Activated CD4-positive, alpha-beta T cell treated with anti-CD3 and anti-CD28 coated beads for 36 hours (primary cell): ENCODE measurements at places on chromosomes 3 and 15. TPM values are rescaled to one million over a fixed set of nuclear protein-coding genes. Genes with fewer than 3 reads are reported as not detected.

The WNT5A gene
- total RNA-seq = not detected

The CPEB1 gene
- 0.16 TPM for total RNA-seq

GRCh38 chr3:186442162-186442561 is 80.1 kb upstream of the DGKG start:
- DNase-seq = no peak

- DNase-seq = no peak
These were observed 28.5 kb downstream of the SLC6A6 start for GRCh38 chr3:14430706-14431451.

- DNase-seq = peak; percentile 44
These were observed 22.9 kb downstream of the RAB8B start for GRCh38 chr15:63212050-63213004.

DNA sequence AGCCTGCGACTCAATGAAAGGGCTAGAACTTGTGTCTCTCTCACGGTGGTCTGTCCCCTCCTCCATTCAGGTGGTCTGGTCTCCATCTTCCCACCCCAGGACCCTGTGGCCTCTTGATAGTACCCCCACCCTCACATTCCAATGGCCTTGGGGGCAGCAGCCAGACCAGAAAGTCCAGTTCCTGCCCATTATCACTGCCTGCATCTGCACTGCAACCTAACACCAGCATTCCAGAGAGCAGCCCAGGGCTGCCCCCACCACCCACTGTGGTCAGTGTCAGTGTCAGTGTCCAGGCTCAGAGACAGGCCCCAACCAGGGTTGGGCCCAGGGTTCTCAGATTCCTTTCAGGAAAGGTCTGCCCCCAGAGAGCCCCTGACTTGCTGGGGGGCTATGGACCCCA is 12.6 kb downstream of the IGDCC3 start:
- no peak for DNase-seq

DNA sequence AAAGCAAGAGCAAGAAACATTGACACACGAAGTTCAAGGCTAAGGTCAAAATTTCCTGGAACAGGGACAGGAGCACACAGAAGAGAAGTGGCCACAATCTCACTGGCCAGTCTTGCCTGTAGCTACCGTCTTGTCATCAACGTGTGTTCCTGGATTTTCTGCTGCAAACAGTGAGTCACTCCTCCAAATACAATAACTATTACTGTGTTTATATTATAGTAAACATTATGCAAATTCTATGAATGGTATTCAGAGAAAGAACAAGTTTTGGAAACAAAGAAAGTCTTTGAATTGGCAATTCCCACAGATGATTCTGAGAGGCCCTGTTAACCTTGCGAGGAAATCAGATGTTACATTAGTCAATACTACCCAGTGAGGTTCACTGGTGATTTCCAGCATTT is 220.5 kb downstream of the FAM43A start:
- DNase-seq = no peak

GRCh38 chr3:51501833-51502561 is 2.2 kb upstream of the DCAF1 start:
- peak; percentile 90 for DNase-seq

DNA sequence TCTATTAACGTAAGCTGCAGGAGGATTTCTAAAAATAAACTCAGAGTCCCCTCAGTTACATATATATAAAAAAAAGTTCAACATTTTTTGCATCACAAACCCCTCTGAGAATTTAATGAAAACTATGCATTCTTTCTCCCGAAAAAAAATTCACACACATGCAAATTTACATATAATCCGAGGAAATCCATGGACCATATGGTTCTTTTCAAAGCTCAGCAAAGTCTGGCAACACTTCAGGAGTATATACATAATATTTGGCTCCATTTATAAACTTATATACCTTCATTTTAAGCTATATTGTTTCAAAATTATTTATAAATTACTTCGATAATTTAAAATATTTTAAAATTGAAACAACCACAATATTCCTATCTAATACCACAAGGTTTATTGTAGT is 140.7 kb upstream of the PLXND1 start:
- DNase-seq = no peak

The DNAJB8 gene
- total RNA-seq = not detected

The ABHD2 gene
- 41.5 TPM for total RNA-seq

The RPSA gene
- total RNA-seq = 3,023 TPM

- DNase-seq = peak; percentile 61
These were observed 489 bp downstream of the CSPG5 start for GRCh38 chr3:47578119-47578632.

GRCh38 chr3:47323431-47324277 is 40.9 kb downstream of the KLHL18 start:
- DNase-seq = no peak

- peak; percentile 83 for DNase-seq
These were observed 41.2 kb downstream of the RLBP1 start for GRCh38 chr15:89179966-89180875.

The SLC22A13 gene
- 0.21 TPM for total RNA-seq

GRCh38 chr3:5116538-5116937 is 5.6 kb upstream of the ARL8B start:
- no peak for DNase-seq

GRCh38 chr15:47367726-47368390 is 349.4 kb upstream of the SEMA6D start:
- DNase-seq = no peak

DNA sequence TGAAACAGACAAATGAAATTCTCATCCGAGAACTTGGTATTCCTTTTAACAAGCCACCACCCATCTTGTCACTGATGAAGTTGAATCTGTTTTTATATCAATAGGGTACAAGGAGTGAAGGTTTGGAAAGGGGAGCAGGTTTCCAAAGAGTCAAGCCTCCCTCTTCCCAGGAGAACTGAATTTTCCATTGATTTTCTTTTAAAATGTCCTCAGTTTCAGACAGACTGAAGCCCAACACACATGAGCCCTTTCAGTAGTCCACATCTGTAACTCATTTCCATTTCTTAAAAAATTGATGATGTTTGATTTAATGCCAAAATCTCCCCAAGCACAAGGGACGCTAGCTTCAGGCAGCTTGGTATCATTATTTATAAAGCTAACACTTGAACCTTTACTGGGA is 187.7 kb downstream of the FOXB1 start:
- DNase-seq = no peak

- no peak for DNase-seq
These were observed 196.0 kb upstream of the LYSMD4 start for GRCh38 chr15:99929266-99929665.

DNA sequence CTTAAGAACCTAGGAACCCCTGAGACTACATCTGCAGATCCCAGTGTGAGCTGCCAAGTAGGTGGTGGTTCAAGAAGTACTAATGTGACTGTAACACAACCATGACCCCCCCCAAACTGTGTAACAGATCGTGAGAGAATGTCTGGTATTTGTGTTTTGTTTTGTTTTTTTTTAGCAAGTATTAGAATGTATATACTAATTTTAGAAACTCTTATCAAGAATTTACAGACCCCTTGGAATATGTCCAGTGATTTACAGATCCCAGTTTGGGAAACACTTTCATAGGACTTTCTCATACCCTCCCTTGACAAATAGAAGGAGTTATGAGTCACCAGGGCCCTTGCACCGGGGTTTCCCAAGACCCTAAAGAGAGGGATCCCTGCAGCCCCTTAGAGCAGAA is 79.8 kb downstream of the SEMA5B start:
- no peak for DNase-seq

DNA sequence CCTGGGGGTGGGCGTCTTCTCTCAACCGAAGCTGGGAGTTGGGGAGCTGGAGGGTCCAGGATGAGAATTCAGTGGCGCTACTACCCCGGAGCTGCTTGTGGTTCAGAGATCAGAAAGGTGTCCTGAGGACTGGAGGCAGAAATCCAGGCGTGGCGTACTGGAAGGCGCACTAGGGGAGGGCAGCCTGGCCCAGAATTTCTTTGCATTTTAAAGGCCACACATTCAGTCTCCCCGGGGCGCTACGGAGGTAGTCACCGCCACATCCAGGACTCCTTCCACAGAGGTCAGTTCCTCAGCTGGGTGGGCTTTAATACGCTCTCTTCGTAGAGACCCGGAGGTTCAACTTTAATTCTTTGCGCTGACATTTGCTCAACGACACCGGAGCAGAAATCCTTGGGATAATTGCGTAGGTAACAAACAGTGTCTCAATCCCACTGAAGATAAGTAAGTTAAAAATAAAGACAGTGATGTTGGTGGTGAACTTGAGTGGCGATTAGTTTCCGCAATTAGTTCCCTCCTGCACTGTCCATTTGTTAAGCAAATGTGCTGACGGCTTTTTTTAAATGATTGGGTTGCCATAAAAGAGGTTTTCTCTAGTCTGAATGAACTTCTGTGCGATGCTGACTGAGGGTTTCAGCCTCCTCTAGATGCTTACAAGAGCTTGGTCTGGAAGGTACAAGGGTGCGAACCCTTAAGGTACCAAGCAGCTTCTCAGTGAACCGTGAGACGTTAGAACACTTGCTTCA is 535 bp downstream of the MCTP2 start:
- DNase-seq = peak; percentile 51

The GABRR3 gene
- not detected for total RNA-seq

The MLF1 gene
- 2.4 TPM for total RNA-seq

The CELF6 gene
- total RNA-seq = 0.40 TPM

DNA sequence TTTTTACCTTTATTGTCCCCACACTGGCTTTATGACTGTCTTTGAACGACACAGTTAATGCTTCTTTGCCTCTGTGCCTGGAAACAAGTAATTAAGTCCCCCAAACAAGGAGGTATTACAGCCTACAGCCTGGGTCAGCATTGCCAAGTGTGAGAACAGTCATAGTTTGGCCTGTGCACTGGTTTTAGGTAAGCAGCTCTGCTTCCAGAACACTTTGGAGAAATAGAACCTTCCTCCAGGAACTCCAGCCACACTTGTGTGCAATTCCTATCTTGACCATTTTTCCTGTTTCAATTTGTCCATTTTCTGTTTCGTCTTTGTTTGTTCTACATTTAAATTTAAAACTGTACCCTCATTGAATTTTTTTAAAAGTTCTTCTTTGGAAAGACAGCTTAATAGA is 568.2 kb downstream of the TUSC7 start:
- DNase-seq = no peak

The GPR62 gene
- total RNA-seq = not detected

The SST gene
- not detected for total RNA-seq

The RAB8B gene
- total RNA-seq = 260 TPM

- no peak for DNase-seq
These were observed 5.3 kb upstream of the POC1A start for GRCh38 chr3:52159503-52159902.

The MYO5A gene
- total RNA-seq = 22.5 TPM

DNA sequence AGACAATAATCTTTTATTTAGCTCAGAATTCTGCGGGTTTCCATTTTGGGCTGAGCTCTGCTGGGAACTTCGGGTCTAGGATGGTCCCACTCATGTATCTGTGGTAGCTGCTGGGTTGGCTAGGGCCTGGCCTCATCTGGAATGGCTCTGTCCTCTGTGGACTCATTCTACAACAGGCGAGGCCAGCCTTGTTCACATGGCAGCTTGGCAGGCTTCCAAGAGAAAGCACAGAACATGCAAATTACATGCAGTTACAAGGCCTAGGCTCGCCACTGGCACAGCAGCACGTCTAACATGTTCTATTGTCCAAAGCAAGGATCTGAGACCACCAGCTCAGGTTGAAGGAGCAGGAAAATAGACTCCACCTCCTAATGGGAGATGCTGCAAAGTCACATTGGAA is 431.4 kb downstream of the PDCD6IP start:
- no peak for DNase-seq

DNA sequence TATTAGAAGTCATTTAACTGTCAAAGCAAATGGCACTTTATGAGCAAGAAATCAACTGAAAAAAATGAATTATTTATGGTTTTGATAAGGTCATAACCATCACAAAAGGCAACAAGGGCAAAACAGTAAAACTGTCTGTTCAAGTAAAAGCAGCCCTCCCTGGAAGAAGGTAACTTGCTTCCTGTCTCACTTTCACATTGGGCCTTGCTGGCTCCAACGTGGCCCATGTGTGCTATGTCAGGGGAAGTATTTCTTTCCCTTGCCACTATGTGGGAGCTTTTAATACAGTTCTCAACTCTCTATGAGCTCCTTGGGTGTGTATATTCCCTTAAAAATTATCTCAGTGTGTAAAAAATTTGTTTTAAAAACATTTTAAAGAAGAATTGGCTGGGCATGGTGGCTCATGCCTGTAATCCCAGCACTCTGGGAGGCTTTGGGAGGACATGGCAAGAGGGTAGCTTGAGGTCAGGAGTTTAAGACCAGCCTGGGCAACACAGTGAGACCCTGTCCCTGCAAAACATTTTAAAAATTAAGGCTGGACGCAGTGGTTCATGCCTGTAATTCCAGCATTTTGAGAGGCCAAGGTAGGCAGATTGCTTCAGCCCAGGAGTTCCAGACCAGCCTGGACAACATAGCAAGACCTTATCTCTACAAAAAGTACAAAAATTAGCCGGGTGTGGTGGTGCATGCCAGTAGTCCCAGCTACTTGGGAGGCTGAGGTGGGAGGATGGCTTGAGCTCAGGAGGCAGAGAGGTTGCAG is 45.2 kb upstream of the TJP1 start:
- no peak for DNase-seq

GRCh38 chr15:77557144-77557543 is 75.6 kb downstream of the LINGO1 start:
- DNase-seq = no peak

GRCh38 chr3:53513556-53514190 is 19.3 kb downstream of the CACNA1D start:
- peak; percentile 16 for DNase-seq

GRCh38 chr15:49890689-49891088 is 228.3 kb downstream of the ATP8B4 start:
- DNase-seq = no peak

The SEMA5B gene
- total RNA-seq = not detected

The TMEM207 gene
- total RNA-seq = not detected

The CYP8B1 gene
- not detected for total RNA-seq

DNA sequence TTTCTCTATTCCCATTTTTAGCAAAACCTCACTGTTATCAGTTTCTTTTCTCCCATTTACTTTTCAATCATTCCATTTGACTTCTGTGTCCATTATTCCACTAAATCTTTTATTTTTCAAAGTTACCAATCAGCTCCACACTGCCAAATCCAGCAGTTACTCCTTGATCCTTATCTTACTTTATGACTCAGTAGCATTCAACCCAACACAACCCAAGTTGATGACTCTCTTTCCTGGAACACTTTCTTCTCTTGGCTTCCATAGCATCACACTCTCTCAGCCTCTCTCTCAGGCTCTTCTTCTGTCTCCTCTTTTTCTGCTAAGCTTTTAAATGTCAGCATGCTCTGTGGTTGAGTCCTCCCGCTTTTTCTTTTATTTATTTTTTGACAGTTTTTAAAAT is 36.3 kb downstream of the RASGRP1 start:
- no peak for DNase-seq

DNA sequence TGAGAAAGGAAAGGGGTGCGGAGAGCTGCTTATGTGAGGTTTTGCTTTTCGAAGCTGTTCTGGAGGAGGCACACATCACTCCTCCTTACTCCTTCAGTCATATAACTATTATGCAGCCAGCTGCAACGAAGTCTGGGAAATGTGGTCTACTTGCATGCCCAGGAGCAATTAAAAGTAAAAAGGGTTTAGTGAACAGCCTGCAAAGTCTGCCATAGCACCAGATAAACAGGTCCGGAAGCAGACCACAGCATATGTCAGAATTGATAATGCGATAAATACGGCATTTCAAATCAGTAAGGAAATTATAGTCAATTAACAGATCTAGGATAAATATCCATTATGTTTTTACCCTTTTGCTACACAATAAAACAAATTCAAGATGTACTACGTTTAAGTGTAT is 99.5 kb downstream of the POLR2M start:
- DNase-seq = no peak

The ARPP19 gene
- 185 TPM for total RNA-seq

The TMEM41A gene
- total RNA-seq = 21.6 TPM

The ZCWPW2 gene
- 0.37 TPM for total RNA-seq

GRCh38 chr3:151768393-151768930 is 34.7 kb downstream of the AADACL2 start:
- no peak for DNase-seq

The DISP2 gene
- 0.02 TPM for total RNA-seq
